ENCODE measurements at places on chromosomes 1 and 21.
A peak's percentile ranks its signal among the peaks of the same experiment; 100 is the strongest.

DNA sequence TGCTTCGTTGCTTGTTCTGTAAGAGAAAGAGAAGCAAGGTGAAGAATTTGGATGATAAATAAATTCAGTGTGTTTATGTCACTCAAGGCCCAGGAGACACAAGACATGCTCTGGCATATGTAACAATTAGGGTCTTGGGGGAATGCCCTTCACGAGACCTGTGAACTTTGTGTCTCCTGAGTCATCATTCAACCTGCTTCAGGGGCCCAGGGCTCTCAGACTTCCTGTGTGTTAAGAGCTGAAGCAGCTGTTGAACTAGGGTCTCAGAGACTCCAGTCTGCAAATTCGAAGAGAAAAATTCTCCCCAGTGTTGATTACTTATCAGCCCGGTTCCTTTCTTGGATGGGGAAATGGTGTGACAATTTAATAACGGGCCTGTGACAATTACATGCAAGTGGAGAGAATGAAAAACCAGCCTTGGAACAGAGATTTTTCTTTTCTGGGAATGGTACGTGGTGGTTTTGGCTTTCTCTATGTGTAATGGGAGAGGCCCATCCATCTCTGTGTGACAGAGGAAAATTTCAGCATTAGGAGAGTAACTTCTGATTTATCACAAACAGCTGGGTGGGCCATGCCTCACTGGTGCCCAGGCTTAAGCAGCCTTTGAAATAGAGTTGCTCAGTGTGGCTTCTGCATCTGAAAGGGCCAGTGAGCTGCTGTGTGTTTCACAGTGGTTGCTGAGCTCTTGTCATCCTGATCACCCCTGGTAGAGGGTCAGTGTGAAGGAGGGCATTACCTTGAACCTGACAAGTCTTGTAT, 22.4 kb downstream of the HUNK start:
- no peak for DNase-seq

DNA sequence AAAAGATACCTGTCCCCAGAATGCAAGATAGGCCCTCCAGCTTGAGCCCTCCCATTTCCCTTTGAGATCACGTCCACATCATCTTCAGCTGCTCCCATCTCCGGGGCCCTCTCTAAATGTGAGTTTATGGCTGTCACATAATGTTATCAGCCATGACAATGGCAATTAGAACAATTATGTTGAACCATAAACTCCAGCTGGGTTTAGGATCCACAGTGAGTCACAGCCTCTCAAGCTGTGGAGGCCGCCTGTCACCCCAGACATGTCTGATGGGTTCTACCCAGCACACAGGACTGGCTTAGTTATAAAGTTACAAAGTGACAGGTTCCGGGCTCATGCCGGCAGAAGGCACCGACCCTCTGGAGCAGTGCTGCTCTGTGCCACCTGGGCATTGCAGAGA, 597.3 kb downstream of the PTPRU start:
- no peak for DNase-seq

DNA sequence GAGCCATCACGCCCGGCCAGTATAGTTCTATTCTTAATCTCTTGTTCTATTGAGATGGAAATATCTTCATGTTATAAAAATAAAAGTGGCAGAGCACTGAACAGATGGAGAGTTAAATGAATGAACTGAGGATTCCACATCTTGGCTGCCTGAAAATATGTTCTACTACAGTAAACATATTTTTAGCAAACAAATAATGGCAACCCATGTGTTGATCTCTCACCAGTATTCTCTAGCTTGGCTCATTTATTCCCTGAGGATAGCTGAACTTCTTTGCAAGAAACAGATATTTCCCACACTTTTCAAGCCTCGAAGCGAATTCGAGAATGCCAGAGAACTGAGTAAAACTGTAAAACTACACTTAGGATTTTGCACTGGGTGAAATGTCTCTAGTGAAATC, 58.9 kb downstream of the DIRAS3 start:
- DNase-seq: no peak

DNA sequence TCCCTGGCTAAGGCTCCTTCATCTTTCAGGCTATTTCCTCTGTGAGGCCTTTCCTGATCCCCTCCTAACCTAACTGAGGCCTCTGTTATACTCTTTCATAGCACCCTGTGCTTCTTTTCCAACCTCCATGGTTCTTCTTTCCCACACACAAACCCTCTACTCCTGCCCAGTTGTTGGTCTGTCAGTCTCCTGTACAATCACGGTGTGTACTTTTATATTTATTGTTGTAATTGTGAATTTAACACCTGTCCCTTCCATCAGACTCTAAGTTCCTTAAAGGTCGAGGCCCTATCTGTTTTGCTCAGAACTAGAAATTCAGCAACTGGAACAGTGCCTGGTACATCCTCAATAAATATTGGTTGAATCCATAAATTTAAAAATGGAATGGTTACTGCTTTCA, 100.2 kb upstream of the KCNE2 start:
- no peak for DNase-seq

GRCh38 chr1:156033011-156033410, 12.3 kb upstream of the SSR2 start:
- DNase-seq: no peak

GRCh38 chr1:226738995-226739695, at the start of gene ITPKB:
Gene ITPKB (minus strand): TSS chr1:226739282. CDS start chr1:226737458, 1,824 bp downstream.
- peak; percentile 31 for DNase-seq

- DNase-seq: no peak
Observed at GRCh38 chr1:2554621-2555387, 1.4 kb upstream of the TNFRSF14 start.

GRCh38 chr1:153932156-153933131, 9.7 kb upstream of the GATAD2B start:
- DNase-seq: no peak

GRCh38 chr1:79501153-79501552, 494.6 kb upstream of the ADGRL4 start:
- no peak for DNase-seq

DNA sequence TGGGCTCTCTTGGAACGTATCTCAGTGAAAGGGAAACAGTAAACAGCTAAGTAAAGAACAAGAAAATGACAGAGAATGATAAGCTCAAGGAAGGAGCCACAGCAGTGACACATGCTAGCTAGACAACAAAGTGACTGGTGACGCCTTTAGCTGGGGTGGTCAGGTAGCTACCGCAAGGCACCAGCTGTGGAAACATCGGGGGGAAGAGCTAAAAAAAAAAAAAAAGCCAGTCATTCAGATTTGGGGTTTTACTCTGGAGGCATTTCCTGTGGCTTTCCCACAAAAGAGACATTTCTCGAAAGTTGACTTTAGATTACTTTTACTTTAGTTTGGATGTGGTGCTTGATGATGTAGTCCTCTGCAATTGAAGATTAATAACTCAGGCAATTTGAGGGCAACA, 2.1 kb downstream of the FHAD1 start:
- peak; percentile 16 for DNase-seq

- no peak for DNase-seq
Observed at GRCh38 chr21:41487082-41487481, 20.9 kb downstream of the TMPRSS2 start.

DNA sequence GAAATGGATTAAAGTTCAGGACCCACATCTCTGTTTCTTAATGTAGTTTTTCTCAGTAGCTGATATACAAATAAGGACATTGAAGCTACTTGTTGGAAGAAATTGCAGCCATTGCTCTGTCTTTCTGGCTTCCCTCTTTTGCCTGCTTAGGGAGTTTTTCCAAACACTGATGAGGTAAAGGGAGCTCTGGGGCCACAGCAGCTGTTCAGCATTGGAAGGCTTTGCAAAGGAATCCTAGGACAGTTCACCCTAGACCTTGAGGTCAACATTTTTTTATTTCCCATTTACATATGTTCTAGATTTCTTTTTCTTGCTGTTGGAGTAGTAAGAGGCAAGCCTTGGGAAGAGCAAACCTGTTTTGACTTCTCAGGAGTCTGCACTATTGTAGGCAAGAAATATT, 126.9 kb upstream of the PLPPR5 start:
- DNase-seq: no peak

- DNase-seq: no peak
Observed at GRCh38 chr1:203640117-203640516, 13.5 kb downstream of the ATP2B4 start.

DNA sequence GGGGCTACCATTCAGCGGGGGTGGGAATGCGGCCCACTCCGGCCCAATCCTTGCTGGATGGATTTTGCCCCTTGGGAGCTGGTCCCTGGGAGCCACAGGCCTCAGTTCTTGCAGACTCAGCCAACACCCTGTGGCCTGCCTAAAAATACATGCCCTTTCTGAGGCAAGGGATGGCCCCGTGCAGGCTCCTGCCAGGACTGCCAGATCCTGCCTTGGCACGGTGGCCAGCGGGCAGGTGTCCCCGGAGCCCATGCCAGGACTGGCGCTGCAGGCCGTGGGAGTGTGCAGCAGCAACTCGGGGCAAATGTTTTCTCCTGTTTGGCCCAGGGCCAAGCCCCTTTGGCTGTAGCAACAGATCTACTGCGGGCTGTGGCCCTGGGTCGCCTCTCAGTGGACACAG, 1.6 kb upstream of the PANK4 start:
- DNase-seq: no peak

DNA sequence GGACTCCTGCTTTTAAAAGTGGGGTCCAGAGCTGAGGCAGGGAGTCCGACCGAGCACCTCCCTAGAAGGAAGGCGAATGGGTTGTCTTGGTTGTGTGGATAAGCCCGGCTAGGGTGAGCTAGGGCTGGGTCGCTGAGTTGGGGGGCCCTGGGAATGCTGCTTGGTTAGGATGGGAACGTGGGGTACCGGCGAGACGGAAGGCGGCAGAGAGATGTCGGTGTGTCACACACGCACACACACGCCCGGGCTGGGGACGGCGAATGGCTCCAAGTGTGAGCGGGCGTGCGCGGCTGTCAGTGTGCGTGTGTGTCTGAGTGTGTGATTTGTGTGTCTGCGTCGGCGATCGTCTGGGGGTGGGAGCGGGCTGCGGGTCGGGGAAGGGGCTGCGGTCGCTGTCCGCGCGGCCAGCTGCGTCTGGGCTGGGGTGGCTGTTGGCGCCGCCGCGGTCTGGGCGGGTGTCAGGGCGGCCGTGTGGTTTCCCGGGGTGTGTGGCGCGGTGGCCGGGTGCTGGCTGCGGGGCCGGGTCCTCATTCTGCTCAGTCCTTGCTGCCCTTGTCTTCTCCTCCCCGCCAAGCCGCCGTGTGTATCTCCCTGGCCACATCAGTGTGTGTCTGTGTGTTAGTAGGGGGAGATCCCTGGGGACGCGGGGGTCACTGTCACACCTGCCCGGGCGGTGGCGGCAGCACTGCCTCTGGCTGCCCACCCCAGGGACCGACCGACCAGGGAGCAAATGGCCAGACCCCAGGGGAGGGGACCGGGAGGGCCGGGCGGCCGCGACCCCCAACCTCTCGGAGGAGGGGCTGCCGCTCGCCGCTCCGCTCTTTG, 1.1 kb downstream of the EFNA3 start:
- DNase-seq: no peak

GRCh38 chr1:26938659-26939025, 17.1 kb downstream of the NUDC start:
- no peak for DNase-seq

DNA sequence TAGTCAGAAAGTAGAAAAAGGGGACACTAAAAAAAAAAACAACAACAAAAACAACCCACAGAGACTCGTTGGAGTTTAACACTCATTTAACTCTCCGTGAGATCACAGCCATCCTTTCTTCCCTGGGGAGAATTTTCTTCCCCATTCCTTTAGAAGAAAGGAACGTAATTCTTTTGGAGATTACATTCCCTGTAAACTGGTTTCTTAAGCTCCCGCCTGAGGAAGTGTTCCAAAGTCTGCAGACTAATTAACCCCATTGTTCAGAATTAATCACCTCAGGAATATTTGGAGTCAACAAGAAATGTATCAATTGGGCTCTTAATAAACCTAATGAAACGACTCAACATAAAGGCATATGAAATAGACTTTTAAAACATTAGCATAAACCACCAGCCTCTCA, 228.2 kb upstream of the CSF3R start:
- DNase-seq: no peak

DNA sequence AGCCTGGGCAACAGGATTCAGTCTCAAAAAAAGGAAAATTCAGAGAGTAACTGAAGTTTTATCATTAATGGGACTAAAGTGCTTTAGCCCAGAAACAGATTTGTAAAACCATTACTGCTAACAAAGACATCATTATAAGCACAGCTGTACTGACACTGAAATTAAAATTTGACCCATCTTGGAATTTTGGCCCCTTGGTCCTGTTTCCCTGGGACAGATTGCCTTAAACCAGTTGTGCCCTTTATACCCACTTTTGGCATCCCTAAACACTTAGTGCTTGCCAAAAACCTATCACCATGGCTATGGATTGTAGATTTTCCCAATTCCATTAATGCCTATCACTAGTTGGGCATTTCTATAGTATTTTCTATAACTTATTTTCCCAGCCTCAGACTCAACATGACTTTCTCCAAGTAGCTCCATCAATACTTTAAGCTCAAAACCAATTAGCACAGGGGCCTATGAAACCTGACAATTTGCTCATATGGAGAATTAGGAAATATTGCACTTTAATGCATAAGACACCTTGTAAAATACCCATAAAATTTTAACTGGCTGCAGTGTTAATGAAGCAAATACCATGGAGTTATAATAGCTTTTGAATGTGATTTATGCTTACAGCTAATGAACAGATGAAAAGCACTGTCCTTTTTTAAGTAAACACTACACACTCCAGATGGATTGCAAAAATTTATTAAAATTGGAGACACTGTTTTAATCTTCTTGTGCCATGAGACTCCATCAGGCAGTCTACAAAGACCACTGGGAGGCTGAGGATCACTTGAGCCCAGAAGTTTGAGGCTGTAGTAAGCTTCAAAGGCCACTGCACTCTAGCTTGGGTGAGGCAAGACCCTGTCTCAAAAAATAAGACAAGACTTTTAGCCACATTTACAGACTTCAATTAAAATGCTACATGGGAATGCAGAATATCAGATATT, 4.3 kb downstream of the GAS5 start:
- DNase-seq: no peak

- DNase-seq: no peak
Observed at GRCh38 chr1:2060072-2060471, 9.9 kb downstream of the PRKCZ start.

DNA sequence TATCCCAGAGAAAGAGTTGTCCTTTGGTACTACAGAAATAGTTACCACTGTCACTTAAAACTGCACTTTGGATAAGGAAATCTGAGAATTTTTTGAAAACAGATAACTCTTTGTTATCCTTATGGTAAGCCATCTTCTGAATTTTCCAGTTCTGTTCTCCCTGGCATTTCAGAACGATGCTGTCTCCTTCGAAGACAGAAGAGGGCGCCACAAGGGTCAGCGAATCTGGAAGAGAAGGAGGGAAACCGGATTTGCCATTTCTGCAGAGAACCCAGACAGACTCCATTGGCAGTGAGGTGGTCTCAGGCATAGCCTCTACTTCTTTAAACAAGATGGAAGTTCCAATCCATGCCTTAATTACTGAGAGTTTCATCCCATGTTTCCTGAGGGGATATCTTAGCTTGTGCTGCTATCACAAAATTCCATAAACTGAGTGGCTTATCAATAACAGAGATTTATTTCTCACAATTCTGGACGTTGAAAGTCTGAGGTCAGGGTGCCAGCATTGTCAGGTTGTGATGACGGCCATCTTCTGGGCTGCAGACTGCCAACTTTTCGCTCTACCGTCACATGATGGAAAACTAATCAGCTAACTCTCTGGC, 6.4 kb downstream of the FCRL2 start:
- no peak for DNase-seq

- DNase-seq: no peak
Observed at GRCh38 chr21:29775462-29775861, 164.3 kb downstream of the GRIK1 start.

Data from activated CD8-positive, alpha-beta memory T cell treated with anti-CD3 and anti-CD28 coated beads for 4 hours (primary cell).